Fibroblast of lung (primary cell): ENCODE measurements at places on chromosomes 6 and 20. TPM values are rescaled to one million over a fixed set of nuclear protein-coding genes. Genes with fewer than 3 reads are reported as not detected.

The C20orf204 gene
- 0.26 and 0.66 TPM in 2 replicates for total RNA-seq

The PGC gene
- total RNA-seq, result not detected in 2 replicates

The SLC35D3 gene
- total RNA-seq, result not detected in 2 replicates

The RGS17 gene
- total RNA-seq, result 5.9 and 10.2 TPM in 2 replicates

The OR2J3 gene
- total RNA-seq, result not detected in 2 replicates

The SOBP gene
- total RNA-seq, result 5.6 and 6.3 TPM in 2 replicates

The SEC23B gene
- 34.7 and 52.0 TPM in 2 replicates for total RNA-seq

The FAM8A1 gene
- 17.2 and 19.8 TPM in 2 replicates for total RNA-seq

The TDRD6 gene
- 0.26 and 0.33 TPM in 2 replicates for total RNA-seq

The OPRM1 gene
- not detected in 2 replicates for total RNA-seq

The DLK2 gene
- under 0.01 and 0.17 TPM in 2 replicates for total RNA-seq

The SUMO4 gene
- 1.0 and 2.1 TPM in 2 replicates for total RNA-seq

The PDE7B gene
- total RNA-seq, result 21.5 and 22.1 TPM in 2 replicates

The SMPDL3A gene
- total RNA-seq, result 19.8 and 51.4 TPM in 2 replicates

The DTNBP1 gene
- 6.2 and 9.9 TPM in 2 replicates for total RNA-seq

The RPRD1B gene
- total RNA-seq, result 21.1 and 23.8 TPM in 2 replicates

The VTA1 gene
- total RNA-seq, result 25.9 and 26.3 TPM in 2 replicates

The CGA gene
- not detected in 2 replicates for total RNA-seq

The CTCFL gene
- not detected in 2 replicates for total RNA-seq

The TRIM31 gene
- total RNA-seq, result not detected in 2 replicates

The APMAP gene
- total RNA-seq, result 64.5 and 104 TPM in 2 replicates

The PLCB1 gene
- total RNA-seq, result 9.0 and 13.4 TPM in 2 replicates

The CBFA2T2 gene
- 5.1 and 7.3 TPM in 2 replicates for total RNA-seq

The DCBLD1 gene
- 44.4 and 53.7 TPM in 2 replicates for total RNA-seq

The LY6G6C gene
- not detected in 2 replicates for total RNA-seq

The DACT2 gene
- not detected in 2 replicates for total RNA-seq

The ORC3 gene
- total RNA-seq, result 17.2 and 23.8 TPM in 2 replicates

The BMP5 gene
- total RNA-seq, result 1.0 and 1.5 TPM in 2 replicates

The MMS22L gene
- 6.2 and 11.1 TPM in 2 replicates for total RNA-seq

The CDH4 gene
- total RNA-seq, result 2.3 and 4.8 TPM in 2 replicates

The C20orf141 gene
- total RNA-seq, result not detected in 2 replicates

The TMEM74B gene
- not detected in 2 replicates for total RNA-seq

The CDC40 gene
- 20.3 and 22.1 TPM in 2 replicates for total RNA-seq

The TRIM15 gene
- not detected in 2 replicates for total RNA-seq

The SMOC2 gene
- total RNA-seq, result under 0.01 TPM in 1 of 2 replicates, not detected in the other
